ENCODE measurements at places on chromosomes 1 and 21.

- no peak for DNase-seq
These were observed 645.7 kb upstream of the PTBP2 start for GRCh38 chr1:96075704-96076455.

- no peak for DNase-seq
These were observed 29.8 kb downstream of the PYHIN1 start for GRCh38 chr1:158961178-158961577.

GRCh38 chr1:173395762-173396161 lies 81.4 kb upstream of the PRDX6 start:
- DNase-seq: no peak

DNA sequence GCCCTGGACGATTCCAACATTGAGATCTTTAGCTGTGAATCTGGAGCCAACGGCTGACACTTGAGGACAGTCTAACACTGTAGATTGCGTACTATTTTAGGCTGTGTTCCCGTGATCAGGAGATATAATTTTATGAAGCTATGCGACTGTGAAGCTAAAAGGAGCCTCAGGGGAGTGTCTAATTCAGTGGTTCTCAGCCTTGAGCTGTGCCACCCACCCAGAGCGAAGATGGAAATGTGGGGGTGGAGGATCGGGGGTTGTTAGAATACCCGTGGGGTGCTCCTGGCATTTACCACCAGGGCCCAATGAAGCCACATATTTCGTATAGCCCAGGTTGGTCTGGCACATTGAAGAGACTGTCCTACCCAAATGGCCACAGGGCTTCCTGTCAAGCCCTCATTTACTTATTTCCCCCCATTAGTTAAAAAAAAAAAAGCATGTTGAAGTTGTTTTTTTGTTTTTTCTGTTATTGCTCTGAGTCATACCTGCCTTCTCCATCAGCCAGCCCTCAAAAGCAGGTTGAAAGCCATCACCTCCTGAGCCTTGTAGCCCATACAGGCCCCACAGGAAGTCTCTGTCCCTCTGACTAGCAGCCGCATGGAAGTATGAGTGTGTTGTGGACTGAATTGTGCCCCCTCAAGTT lies 141.7 kb downstream of the GALNT2 start:
- no peak for DNase-seq

DNA sequence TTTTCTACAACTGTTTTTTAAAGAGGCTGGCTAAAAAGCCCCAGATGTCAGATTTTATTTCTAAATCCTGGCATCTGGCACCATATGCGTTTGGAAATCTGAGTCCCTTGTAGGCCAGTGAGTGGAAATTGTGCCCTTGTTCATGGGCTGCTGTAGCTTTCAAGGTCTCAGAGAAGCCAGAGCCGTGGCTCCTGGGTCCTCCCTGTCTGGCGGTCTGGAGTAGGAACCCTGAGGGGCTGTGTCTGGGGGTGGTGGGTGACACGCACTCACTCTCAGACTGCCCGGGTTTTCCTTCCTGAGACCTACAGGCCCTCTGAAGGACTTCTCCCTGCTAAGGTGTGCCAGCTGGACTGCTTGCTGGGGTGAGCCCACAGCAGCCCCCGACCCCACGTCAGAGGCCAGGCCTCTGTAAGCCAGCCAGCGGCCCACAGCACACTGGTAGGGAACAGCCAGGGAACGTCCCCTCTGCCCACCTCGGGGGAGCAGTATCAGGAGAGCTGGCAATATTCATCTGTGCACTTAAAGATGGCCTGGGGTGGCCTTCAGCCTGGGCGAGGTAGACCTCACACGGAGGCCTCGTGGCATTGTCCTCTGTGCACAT lies 151.5 kb downstream of the PEX14 start:
- no peak for DNase-seq

DNA sequence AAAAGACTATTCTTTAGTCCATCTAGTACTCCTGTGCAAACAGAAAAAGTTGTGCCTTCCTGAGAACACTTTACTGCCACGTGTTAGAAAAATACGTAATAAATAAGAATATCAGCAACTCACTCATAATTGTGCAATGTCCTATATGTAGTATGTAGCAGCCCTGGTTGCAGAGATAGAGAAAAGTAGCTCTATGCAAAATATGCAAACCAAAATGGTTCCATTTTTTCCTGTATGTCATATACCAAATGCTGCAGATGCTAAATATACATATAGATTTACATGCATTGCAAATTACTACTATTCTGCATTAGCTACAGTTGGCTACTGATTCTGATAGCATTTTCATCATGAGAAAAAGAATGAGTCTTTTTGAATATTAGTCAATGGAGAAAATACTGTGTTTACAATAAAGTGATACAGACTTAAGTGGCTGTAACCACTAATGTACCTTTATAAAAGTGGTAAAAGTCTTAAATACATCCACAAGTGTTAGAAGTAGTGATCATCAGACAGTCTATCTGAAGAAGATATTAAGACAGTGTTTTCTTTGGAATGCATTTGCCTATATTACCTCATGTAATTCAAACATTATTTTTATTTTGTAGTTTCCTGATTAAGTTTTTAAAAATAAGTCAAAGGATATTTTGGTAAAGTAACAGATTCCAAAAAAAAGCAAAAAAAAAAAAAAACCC lies 19.8 kb downstream of the NME7 start:
- DNase-seq: no peak

DNA sequence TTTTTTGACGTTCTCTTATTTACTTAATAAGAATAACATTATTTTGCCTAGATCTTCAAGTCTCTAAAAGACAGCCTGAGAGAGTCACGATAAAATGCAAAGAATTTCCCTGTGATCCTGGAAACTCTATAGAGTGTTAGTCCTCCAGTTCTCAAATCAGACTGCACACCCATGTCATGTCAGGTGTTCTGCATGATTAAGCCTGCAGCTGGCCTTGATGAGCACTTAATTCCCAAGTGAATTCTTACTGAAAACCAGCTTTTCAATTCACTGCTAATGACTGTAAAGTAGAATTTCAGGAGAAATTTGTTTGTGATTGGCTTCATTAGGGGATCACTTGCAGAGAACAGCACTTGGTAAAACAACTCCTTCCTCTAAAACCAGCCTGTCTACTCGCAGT lies 41.9 kb downstream of the CHML start:
- DNase-seq: no peak

GRCh38 chr21:44994695-44995342 lies 55.0 kb downstream of the SLX9 start:
- DNase-seq: no peak

DNA sequence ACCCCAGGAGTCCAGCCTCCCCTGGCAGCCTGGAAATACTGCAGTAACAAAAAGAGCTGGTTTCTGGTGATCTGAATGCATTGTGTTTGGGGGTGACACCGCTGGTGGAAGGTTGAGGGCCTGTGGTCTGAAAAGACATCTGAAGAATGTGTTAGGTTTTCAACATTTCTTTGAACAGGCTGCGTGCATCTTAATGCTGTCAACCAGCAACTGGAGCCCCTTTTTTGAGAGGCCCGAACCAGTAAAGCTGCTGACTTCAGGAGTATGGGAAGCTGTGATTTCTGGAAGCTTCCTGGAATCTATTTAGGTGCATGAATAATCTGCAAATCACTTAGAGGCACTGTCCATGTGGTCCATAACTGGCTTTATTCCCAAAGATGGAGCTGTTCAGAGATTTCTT lies 17.0 kb downstream of the ATP5PO start:
- DNase-seq: no peak

GRCh38 chr1:109714661-109715372 lies 2.8 kb downstream of the GSTM5 start:
- no peak for DNase-seq

GRCh38 chr1:155241841-155242264 lies 13.4 kb downstream of the ENTREP3 start:
- no peak for DNase-seq

GRCh38 chr1:152777510-152778137 lies 2.7 kb downstream of the LCE1F start:
- no peak for DNase-seq

- no peak for DNase-seq
These were observed 54.2 kb downstream of the PTPRU start for GRCh38 chr1:29290414-29290985.

DNA sequence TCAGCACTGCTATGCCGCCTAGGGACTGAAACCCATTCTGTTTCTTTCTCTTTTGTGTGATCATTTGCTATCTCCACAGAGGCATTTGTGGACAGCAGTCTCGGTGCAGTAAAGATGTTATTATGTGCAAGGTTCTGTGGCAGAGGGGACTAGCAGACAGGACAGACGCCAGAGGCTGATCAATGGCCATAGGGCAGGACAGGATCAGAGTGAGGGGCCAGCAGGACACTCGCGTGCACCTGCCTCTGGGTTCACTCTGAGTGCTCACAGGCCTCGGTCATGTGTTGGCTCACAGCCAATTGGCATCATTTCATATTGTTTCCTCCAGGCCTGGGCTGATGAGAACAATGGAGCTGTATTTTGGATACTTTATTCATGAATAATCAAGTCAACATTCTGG lies 212.6 kb downstream of the TGFB2 start:
- DNase-seq: peak; percentile 1

DNA sequence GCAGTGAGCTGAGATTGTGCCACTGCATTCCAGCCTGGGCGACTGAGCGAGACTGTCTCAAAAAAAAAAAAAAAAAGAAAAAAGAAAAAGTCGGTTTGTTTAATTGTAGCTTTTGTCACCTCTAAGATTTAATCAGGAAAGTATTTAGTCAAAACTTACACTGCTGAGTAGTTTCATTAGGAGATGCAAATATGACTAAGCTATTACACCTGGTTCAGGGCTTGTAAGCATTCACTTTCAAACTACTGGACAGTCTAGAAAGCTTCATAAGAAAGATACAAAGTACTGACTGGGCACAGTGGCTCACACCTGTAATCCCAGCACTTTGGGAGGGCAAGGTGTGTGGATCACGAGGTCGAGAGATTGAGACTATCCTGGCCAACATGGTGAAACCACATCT lies 75.9 kb upstream of the CACYBP start:
- DNase-seq: no peak

- DNase-seq: no peak
These were observed 7.9 kb upstream of the ARL8A start for GRCh38 chr1:202152399-202152798.

- no peak for DNase-seq
These were observed 489.8 kb upstream of the TMPRSS15 start for GRCh38 chr21:18893406-18893805.

- DNase-seq: no peak
These were observed 6.4 kb downstream of the DSCAM start for GRCh38 chr21:40840401-40841125.

- DNase-seq: no peak
These were observed 5.9 kb downstream of the TP73 start for GRCh38 chr1:3658231-3658615.

GRCh38 chr1:10208537-10208936 lies 1.8 kb upstream of the KIF1B start:
- DNase-seq: no peak

DNA sequence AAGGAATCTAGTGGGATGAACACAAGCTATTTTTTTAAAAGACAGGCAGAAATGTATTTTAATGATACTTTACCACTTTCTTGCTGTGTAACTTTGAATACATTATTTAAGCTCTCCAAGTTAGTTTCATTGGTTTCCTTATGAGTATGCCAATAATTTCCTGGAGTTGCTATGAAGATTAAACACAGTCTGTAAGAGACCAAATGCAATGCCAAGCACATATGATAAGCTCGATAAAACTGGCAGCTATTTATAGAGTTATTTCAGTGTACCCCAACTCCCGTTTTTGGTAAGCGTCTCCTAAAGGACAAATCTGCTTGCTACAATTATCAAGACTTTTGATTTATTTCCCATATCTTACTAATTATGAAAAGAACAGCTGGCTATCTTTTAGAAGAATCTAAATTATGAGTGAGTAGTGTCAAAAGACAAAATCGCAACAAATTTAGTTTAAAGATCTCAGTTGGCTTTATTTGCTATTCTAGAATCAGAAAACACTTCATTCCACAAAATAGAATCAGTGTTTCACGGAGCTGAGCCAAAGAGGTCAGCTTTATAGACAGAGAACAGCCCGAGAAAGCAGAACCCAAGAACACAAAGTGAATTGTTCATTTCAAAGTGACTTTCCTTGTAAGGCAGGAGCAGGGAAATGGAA lies 7.2 kb upstream of the MAP10 start:
- DNase-seq: no peak

DNA sequence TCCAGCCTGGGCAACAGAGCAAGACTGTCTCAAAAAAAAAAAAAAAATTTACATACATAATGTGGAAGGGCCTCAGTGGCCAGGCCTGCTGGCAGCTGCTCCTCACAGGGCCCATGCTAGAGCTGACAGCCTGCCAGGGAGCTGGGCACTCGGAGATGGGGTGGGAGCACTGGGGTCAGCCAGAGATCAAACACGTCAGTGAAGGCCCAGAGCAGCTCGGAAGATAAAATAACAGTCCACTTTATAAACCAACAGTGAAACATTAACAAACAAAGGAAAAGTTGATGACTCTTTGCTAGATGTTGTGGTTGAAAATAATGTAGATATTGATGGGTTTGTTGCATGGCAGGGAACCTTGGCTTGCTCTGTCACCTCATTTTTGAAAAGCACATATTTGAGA lies 42.7 kb downstream of the ATP5PF start:
- no peak for DNase-seq

GRCh38 chr1:241934201-241934848 lies 23.2 kb upstream of the BECN2 start:
- peak; percentile 24 for DNase-seq

GRCh38 chr1:94246692-94247137 lies 9.3 kb upstream of the ARHGAP29 start:
- no peak for DNase-seq

DNA sequence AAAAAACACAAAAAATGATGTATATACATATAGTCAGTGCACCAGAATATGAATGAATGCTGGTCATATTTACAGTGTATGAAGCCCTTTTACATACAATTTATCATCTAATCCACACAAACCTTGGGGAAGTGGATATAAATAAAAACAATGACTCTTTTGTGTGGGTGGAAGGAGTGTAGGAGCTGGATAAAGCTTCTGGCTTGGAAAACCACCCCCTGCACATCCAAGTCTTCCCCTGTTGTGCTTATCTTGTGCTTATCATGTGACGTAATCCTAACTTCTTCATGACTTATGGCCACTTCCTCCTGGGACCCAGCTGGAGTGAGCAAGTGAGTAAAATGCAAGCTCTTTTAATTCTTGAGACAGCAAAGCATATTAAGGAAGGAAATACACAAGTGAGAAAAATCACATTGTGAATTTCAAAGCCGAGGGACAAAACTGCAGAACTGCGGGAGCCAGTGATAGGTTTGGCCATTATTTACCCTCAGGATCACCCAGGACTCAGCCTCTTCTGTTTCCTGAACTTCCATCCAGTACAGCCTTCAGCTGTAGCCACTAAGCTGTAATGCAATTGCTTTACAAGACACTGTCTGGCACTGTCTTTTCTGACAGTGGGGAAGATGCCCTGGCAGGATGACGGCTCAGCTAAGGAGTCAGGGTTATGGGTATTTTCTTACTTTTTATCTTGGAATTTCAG lies 104.0 kb upstream of the PPM1J start:
- no peak for DNase-seq

- DNase-seq: no peak
These were observed 102.0 kb upstream of the CHODL start for GRCh38 chr21:18142655-18143054.

GRCh38 chr1:223776075-223776814 lies 63.9 kb downstream of the CAPN2 start:
- DNase-seq: no peak

- no peak for DNase-seq
These were observed 35.3 kb downstream of the FCRL5 start for GRCh38 chr1:157517016-157517415.

- no peak for DNase-seq
These were observed 962 bp upstream of the MAN1C1 start for GRCh38 chr1:25615563-25616094.

- DNase-seq: no peak
These were observed 122.2 kb upstream of the RAB4A start for GRCh38 chr1:229148743-229149142.

Measured in substantia nigra (tissue), 51 donors.